T-helper 17 cell (primary cell): ENCODE measurements at places on chromosomes 1 and 21. TPM values are rescaled to one million over a fixed set of nuclear protein-coding genes. Genes with fewer than 3 reads are reported as not detected.

GRCh38 chr1:43864111-43865045 lies 69.2 kb upstream of the ARTN start:
- no peak for DNase-seq

DNA sequence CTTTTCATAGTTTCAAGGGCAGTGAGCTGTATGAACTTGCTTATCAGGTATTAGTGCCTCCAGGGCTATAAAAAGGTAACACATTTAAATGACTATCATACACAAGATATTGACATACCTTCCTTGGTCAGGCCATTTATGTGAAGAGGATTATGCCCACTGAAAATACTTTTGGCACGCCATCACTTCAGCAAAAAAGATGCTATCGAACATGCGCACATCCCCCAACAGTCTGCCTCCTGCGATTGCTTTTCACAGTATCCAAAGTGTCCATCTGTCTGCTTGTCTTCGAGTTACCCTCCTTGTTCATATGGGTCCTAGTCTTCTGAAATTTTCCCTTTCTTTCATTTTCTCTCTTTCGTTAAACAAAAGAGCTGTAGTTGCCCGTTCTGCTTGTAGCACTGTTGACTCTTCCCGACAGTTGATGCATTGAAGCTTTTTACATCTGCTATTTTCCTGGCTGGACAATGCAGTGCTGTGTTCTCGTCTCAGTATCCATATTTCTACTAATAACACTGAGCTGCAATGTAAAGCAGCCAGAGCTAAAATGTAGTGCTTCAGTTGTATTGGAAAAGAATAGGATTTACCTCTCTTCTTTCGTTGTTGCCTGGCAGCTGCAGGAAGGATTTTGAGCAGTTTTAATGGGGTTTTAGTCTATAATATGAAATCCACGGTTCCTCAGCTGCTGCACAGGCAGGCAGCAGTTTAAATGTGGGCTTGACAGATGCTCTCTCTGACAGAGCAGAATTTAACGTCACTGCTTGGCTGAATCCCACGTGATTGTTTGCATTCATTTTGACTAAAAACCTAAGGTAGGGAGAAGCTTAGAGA lies at the start of gene B3GALT2:
Gene B3GALT2 (minus strand): TSS at position 713 of the 831 bp plus-strand sequence. CDS start 5,051 bp downstream, outside the sequence.
- peak; percentile 13 for DNase-seq

DNA sequence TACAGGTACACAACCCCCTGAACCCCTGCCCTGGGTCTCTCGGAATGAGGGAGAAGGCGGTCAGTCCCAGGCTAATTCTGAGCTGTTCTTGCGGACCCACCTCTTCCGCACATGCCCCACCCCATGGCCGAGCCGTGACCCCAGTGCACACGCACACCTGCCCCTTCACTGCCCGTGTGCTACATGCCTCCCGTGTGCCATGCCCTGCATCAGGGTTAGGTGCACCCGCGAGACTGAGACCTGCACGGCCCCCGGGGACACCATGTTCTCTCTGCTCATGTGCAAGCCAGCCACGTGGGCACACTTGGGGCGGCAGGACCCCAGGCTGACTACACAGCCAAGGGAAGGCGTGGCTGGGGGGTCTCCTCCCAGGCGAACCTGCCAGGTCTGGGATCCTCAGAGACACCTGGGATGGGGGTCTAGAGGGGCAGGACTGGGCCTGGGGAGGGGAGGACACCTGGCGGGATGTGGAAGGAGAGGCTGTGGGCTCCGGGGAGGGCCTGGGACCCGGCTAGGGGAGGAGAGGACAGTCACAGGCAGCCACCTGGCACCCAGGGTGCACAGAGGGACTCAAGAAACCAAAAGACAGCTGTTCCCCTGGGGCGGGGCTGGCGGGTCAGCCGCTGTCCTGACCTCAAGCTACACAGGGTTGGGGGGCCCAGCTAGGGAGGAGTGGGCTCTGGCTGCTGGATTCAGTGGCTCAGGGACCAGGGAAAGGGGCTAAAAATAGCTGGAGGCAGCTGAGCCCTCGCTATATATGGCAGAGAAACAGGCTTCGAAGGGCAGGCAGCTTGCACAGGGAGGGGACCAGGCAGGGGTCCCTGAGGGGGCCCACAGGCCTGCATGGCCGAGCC lies 133.4 kb downstream of the CASZ1 start:
- DNase-seq = no peak

DNA sequence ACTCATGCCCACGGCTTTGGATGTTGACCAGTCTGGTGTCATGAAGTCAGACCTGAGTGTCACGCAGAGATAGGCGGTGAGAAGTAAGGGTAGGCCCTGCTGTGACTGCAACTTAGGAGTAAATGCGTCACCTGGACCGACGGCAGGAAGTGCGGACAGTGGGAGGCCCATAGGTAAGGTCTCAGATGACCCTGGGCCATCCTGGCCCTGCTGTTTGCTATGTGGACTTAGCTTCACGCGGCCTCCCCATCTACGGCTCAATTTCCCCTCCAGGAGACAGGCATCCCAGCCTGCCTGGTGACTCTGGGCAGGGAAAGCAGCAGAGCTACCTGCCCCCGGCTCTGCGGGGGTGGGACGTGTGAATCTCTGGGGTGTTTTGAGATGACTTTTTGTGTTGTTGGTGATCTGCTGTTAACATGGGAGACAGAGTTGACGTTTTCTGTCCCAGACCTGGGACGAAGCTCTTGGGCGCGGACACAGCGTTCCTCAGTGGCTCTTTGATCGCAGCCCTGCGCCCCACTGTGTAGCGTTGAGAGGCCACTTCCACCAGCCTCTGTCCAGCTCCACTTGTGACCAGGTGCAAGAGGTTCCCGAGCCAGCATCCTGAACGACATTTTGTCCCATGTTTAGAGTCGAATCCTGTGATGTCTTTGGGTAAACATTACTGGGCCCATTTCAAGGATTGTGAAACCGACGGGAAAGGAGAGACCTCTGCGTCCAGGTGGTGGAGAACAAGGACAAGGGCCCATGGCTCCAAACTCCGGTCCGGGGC lies 39.9 kb downstream of the CRYAA start:
- DNase-seq = no peak

- DNase-seq = no peak
Observed at GRCh38 chr1:74246315-74246714, 11.1 kb downstream of the TNNI3K start.

CD1E gene
- not detected for total RNA-seq

SPRR2A gene
- total RNA-seq = not detected

CFH gene
- total RNA-seq = 23.1 TPM
